ENCODE measurements at places on chromosomes 6 and 20.
A peak's percentile ranks its signal among the peaks of the same experiment; 100 is the strongest.

- DNase-seq, result no peak
Observed at GRCh38 chr6:53134601-53135235, 13.9 kb downstream of the GCM1 start.

DNA sequence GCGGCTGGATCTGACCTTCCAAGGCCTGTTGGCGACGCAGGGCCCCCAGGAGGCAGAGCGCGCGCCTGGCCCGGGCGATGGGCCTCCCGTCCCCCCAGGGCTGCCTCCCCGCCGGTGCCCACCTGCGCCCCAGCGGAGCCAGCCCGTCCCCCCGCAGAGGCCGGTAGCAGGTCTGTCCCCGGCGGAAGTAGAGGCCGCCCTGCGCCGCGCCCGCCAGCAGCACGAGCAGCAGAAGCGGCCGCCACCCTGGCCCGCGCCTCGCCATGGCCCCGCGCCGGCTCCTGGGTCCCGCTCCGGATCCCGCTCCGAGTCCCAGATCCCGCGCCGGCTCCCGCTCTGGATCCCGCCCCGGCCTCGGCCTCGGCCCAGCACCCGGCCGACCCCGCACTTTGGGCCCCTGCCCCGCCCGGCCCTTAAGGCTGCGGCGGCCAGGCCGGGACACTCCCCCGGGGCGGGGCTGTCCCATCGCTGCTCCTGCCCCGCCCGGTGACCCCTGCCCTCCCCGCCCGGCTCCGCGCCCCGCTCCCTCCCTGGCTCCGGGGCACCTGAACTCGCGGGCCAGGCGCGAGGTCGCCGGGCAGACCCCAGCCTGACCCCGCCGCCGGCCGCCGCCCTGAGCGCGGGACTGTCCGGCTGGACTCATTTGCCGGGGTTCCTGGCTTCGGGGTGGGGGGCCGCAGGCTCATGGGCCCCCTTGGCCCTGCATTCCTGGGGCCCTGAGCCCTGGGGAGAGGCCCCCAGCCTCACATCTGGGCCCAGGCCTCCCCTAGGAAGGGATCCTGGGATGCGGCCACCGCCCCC is at the start of gene CTSZ:
Gene CTSZ (minus strand): TSS at position 391 of the 801 bp plus-strand sequence. CDS start 126 bp downstream, at position 265.
- DNase-seq, result peak; percentile 40

DNA sequence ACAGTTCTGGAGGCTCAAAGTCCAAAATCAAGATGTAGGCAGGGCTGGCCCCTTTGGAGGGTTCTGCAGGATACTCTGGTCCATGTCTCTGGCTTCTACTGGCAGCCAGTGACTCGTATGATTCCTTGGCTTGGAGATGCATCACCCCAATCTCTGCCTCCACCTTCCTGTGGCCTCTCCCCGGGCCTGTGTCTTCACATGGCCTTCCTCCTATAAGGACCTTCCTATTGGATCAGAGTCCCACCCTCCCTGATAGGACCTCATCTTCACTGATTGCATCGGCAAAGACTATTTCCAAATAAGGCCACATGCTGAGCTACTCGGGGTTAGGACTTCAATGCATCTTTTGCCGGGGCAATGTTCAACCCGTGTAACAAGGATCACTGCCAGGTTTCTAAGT is 509.0 kb downstream of the CD83 start:
- no peak for DNase-seq

DNA sequence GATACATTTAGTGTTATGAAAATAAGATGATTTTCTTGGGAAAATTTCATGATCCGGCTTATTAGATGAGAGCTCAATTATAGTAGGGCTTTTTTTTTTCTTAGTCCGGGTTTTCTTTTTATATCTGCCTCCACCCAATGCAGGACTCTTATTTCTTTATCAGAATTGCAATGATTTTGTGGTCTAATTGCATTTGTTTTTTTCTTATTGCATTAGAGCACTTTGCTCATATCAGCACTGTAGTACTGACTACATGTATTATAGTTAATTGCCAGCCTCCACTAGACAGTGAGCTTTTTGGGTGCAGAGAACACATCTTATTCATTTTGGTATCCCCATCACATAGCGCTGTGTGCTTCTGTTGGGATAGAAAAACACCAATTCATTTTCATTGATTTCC is 50.0 kb downstream of the FBXO5 start:
- no peak for DNase-seq

DNA sequence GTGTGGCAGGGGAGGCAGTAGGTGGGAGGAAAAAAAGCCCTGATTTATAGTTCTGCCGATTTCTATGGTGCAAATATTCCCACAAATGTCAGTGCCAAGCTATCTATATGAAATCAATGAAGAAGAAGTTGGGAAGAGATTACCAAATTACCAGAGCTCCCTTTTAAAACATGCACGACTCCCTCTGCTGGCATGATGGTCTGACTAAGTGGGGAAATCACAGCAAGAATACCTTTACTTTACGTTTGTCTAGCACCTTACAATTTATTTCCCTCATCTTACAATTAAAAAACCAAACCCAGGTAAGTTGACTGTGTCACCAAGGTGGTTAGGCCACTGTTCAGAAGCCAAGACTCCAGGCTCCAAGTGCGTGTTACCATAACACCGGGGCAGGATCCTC is 55.6 kb downstream of the AGPAT4 start:
- no peak for DNase-seq

DNA sequence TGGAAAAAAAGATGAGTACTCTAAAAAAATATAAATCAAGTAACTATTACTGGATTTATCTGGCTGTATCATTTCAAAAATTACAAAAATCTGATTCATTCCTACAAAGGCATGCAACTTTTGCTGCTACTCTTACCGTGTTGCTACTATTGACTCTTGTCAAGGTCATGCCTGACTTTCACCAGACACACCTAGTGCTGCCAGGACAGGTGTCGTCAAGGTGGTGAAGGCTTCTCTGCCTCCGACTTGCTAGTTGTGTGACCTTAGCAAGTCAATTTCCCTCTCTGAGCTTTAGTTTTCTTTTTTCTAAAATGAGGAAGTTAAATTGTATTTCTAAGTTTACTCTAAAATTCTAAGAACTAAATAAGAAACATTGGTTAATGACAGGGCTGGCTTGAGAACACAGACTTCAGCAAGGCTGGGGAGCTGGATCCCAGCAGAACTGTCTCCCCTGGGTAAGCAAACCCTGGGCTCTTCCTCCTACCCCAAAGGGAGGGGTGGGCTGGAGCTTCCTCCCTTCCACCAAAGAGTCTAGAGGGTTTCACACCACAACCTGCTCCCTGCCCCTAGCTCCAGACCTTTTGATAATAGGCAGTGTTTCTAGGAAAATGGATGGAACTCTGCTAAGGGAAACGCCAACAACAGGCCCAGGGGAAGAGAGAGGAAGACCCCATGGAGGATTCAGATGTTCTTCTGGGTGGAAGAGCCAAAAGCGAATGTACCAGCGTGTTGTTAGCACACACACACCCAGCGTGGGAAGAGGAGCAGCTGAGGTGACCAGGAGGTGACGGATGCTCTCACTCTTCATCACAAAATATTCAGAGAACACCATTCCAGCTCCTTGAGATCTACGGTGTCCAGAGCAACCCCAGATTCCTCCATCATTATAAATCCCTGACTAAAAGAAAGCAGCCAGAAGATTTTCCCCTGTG is 47.9 kb upstream of the CITED2 start:
- DNase-seq, result no peak

- DNase-seq, result no peak
Observed at GRCh38 chr6:77678048-77678447, 25.2 kb downstream of the MEI4 start.

DNA sequence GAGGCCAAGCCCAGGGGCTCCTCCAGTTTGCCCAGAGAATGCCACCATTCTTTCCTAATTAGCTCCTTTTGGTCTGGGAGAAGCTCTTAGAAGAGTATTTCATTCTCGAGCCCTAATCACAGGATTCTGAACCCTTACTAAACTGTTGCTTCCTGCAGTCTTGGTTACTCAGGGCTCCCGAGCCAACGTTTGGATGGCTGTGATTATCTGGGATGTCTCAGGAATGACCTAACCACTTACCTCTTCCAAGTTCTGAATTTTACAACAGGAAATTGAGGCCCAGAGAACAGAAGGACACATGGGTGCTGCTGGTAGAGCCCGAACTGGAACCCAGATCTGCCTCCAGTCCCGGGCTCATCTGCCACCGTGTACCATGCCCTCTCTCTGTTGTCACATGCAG is 22.2 kb upstream of the PNPLA1 start:
- DNase-seq, result no peak

DNA sequence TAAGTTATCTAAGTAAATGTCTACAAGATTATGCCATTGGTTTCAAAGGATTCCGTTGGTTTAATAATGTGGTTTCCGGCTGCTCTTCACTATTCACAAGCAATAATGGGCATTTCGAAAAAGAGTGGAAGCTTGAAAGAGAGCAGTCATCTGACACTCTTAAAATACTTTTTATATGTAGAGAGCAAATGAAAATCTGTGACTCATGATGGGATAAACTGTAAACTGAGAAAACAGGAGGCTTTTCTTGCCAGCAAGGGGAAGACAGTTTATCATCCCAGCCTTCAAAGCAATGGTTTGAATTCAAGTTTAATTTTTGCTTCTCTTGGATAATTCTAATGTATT is 145.7 kb downstream of the KHDC1L start:
- no peak for DNase-seq

DNA sequence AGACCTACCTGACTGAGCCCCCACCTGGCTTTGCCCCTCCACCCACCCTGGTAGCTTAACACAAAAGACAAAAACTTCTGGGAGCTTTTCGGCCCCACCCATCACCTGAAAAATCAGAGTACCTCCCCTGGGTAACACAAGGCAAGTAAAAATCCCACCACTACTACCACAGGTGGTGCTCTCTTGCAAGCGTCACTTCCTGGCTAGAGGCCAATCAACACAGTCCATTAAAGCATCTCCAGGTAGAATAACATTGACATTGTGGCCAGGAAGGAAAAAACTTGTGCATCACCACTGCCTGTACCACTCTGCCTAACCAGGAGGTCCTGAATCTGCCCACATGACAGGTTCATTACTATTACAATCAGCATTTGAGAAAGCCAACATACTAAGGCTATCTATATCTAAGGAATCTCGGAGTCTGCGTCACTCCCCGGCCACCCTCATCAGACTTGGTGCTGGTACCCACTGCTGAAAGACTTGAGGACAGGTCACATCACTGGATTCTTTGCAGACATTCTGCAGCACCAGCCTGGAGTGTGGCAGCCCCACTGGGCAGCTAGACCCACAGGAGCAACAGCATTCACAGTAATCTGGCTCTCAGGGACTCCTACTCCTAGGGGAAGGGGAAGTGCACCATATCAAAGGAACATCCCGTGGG is 125.9 kb downstream of the CDK19 start:
- no peak for DNase-seq

GRCh38 chr6:170475118-170475517 is 78.0 kb downstream of the PSMB1 start:
- DNase-seq, result no peak

DNA sequence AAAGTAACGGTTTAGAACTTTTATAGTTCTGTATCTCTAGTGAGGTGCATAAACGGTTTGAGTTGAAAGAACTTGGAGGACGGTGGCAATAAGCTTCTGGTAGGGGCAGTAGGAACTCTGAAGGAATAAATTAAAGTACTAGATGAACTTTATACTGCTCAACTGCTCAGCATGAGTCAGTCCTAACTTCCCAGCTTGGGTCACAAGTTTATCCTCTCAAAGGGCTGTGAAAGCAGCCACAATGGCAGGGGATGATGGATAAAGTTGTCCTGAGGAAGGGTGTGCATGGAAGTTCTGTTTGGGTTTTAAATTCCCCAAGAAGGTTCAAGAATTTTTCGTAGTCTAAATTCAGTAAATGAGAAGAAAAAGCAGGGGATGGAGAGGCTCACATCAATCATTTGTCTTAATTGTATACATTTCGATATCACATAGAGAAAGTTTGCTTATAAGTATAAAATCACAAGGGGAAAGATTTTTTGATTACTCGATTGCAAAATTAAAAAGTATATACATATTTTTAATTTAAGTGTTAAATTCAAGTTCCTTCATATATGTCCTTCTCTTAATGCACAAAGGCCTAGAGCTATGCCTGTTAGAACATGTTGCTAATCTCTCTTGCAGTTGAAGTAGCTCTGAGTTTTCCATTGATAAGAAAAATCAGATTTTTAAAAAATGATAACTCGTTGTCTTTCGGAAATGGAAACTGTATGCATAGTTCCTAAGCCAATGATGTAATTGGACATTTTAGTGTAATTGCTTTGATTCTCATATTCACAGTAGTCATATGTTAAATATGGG is 55.3 kb upstream of the JAG1 start:
- DNase-seq, result no peak

GRCh38 chr6:109117346-109118035 is 22.2 kb downstream of the CEP57L1 start:
- no peak for DNase-seq

DNA sequence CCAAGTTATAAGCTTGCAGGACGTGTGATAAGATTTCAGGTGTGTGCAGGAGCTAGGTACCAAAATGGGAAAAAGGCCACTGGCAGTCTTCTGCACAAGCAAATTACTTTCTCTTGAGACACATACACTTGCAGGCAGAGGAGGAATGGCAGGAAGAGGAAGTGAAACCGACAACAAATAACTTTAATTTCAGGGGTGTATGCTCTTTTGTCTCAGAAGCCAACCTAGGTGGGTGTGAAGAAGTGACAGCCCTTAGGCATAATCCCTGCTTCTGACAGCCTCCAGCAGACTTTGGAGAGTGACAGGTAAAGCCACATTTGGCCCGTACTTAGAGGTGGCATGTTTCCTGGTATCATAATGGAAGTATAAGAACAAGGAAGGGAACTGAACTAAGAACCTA is 118.8 kb upstream of the TRAF3IP2 start:
- DNase-seq, result no peak

DNA sequence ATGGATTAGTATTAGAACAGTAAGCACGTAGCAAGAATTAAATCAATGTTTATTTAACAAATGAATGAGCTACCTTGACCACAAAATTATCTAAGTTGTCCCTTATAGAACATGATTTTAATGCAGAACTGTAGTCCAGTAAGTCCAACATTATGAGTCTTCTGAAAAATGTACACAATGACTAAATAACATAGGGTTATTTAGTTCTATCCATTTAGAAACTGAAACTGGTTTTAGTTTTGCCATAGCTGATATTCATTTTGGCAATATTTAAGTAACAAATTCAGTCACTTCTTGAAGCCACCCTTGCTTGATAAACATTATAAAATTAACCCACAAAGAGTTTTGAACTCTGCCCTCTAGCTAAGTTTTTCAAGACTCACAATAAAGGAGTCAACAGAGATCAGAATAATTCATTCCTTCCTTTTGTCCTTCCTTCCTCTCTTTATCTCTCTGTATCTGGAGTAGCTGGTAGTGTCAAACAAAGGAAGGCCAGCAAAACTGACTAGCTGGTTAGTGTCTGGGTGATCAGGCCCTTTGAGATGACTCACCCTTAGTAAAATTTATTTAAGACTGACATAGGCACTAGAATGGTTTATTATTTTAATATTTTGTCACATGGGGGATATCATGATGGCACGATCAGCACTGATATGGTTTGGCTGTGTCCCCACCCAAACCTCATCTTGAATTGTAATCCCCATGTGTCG is 115.1 kb downstream of the BTBD9 start:
- no peak for DNase-seq

GRCh38 chr6:116568821-116569755 is 2.2 kb upstream of the RWDD1 start:
- DNase-seq, result no peak

DNA sequence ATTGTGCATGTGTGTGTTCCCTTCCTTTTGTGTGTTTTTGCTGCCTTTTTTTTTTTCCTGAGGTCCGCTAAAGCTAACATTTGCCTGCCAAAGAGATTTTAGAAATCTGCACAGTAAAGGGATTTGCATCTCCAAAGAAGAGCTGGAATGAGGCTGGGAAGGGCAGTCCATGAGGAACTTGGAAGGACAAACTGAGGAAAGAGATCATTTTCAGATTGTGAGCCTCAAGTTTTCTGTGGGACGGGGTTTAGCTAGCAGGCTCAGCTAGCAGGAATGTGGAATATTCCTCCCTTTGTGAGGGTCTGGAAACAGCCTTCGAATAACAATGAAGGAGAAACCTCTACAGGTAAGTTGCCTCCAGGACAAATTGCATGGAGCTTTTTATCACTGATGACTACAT is 3.8 kb downstream of the INSM1 start:
- no peak for DNase-seq

Data from activated T-cell treated with anti-CD3 and anti-CD28 coated beads for 48 hours (primary cell).